ENCODE measurements at places on chromosomes 3 and 15. TPM values are rescaled to one million over a fixed set of nuclear protein-coding genes. Genes with fewer than 3 reads are reported as not detected.

The ZNF385D gene
- 23.7 TPM for polyA plus RNA-seq

The TGM4 gene
- not detected for polyA plus RNA-seq

The RAB11A gene
- polyA plus RNA-seq, result 339 TPM

The CTDSPL gene
- polyA plus RNA-seq, result 131 TPM

The LOXL1 gene
- 201 TPM for polyA plus RNA-seq

The TMEM62 gene
- polyA plus RNA-seq, result 21.0 TPM

The FRG2C gene
- polyA plus RNA-seq, result not detected
